Testis (tissue), 5 donors: ENCODE measurements at places on chromosomes 5 and 9.
A peak's percentile ranks its signal among the peaks of the same experiment; 100 is the strongest.

DNA sequence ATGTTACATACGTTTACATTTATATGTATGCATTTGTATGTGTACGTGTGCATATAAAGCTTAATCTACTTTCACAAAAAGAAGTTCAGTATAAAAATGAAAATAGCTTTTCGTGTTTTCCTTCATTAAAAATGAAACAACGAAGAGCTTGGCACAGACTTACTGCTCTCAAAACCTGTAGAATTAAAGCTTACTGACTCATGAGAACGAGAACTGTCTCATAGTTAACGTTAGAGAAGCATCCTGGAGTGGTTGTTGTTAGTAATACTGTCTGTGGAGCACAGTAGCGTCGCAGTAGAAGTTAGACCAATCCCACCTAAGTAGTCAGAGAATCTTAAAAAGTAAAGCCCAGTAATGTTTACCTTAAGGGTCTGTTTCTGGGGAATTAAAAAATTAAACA, 1.3 kb downstream of the MAT2B start:
- peak overlapping the region; percentile 98 for H3K27ac ChIP-seq
- no peaks in the 10 kb centered on the region for H3K27me3 ChIP-seq
- peak overlapping the region; percentile 85 for H3K4me3 ChIP-seq
- H3K4me1 ChIP-seq = peaks cover 29% of the 10 kb centered on the region
- no peak for DNase-seq

DNA sequence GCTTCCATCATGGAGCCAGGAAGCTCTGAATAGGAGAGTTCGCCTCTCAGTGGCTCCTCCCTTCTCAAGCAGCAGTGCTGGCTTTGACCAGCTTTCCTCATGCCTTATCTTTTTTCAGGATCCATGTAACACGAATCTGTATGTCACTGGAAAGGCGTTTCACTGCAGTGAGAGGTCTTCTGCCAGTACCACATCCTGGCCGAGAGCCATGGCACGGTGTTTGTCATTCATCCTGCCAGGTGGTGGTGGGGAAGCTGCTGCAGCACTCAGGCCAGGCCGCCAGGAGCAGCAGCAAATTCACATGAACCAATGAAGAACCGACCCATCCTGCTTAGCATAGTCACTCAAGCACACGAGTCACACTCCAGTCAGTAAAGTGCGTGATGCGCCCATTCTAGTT, 179.0 kb downstream of the FANCC start:
- no peak overlapping the region for H3K4me3 ChIP-seq
- peaks cover 7% of the 10 kb centered on the region for H3K4me1 ChIP-seq
- no peak for DNase-seq
- H3K27me3 ChIP-seq = no peaks in the 10 kb centered on the region
- H3K27ac ChIP-seq = no peak overlapping the region
- H3K36me3 ChIP-seq = no peaks in the 10 kb centered on the region

GRCh38 chr5:110957934-110958333, 113.6 kb upstream of the TSLP start:
- no peak overlapping the region for H3K27ac ChIP-seq
- no peak overlapping the region for H3K4me3 ChIP-seq
- H3K4me1 ChIP-seq = no peaks in the 10 kb centered on the region
- no peak for DNase-seq
- H3K27me3 ChIP-seq = no peaks in the 10 kb centered on the region

- no peaks in the 10 kb centered on the region for H3K4me1 ChIP-seq
- H3K27ac ChIP-seq = no peak overlapping the region
- no peaks in the 10 kb centered on the region for H3K36me3 ChIP-seq
- DNase-seq = no peak
- H3K27me3 ChIP-seq = no peaks in the 10 kb centered on the region
Observed at GRCh38 chr5:175517824-175518450, 39.6 kb downstream of the SFXN1 start.

DNA sequence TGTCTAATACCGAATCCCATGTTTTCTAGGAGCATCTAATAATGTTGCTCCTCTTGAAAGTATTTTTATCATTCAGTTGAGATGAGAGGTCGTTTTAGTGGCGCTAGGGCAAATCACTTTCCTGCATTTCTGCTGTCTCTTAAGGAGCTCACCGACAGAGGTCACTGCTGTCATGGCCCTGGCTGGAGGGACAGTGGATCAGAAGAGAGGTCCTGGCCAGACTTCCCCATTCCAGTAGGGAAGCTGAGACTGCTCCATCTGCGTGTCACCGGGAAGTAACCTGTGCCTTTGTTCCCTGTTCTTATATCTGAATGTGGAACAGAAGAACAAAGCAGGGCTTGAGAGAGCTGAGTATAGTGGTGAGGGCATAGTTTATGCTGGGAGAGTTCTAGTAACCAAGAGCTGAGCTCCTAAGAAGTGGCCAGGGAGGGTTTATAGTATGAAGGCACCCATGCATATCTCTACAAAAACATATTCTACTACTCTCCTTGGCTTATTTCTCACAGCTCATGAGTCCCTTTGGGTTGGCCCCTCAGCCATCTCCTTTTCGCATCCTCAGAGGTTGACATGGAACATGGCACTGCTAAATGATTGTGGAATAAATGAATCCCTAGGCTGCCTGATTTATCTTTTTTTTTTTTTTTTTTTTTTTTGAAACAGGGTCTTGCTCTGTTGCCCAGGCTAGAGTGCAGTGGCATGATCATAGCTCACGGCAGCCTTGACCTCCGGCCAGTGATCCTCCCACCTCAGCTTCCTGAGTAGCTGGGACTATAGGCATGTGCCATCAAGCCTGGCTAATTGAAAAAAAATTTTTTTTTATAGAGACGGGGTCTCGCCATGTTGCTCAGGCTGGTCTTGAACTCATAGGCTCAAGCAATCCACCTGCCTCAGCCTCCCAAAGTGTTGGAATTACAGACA, 27.2 kb downstream of the ATP6V0E1 start:
- peak overlapping the region; percentile 50 for H3K27ac ChIP-seq
- no peak overlapping the region for H3K4me3 ChIP-seq
- H3K36me3 ChIP-seq = no peaks in the 10 kb centered on the region
- H3K4me1 ChIP-seq = peaks cover 14% of the 10 kb centered on the region

- H3K4me1 ChIP-seq = peaks cover 17% of the 10 kb centered on the region
- no peak overlapping the region for H3K4me3 ChIP-seq
- H3K27ac ChIP-seq = no peak overlapping the region
- DNase-seq = no peak
- H3K36me3 ChIP-seq = no peaks in the 10 kb centered on the region
Observed at GRCh38 chr9:114218264-114219120, 63.2 kb downstream of the COL27A1 start.

- H3K27ac ChIP-seq = no peak overlapping the region
- no peaks in the 10 kb centered on the region for H3K36me3 ChIP-seq
- H3K4me1 ChIP-seq = peaks cover 7% of the 10 kb centered on the region
- H3K27me3 ChIP-seq = no peaks in the 10 kb centered on the region
Observed at GRCh38 chr9:15426019-15426418, 3.3 kb downstream of the SNAPC3 start.

GRCh38 chr9:9992936-9993335, 619.9 kb downstream of the PTPRD start:
- no peak overlapping the region for H3K4me3 ChIP-seq
- H3K36me3 ChIP-seq = no peaks in the 10 kb centered on the region
- no peak overlapping the region for H3K27ac ChIP-seq
- DNase-seq = no peak
- no peaks in the 10 kb centered on the region for H3K27me3 ChIP-seq

DNA sequence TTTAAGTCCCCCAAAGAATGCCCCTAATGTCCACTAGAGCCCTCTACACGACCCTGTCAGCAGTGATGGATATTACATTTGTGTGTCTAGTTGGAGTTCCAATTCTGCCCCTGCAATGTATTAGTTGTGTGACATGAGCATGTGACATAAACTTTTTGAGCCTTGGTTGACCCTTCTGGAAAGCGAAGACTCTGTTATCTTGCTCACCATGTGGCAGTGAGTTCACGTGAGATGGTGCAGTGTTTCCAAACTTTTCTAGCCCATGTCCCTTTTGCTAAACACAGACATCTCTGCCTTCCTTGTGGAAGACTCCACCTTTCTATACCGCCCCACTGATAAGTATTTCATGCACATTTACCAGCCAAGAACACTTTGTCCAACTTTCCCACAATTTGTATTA, 87.0 kb upstream of the BOD1 start:
- H3K4me1 ChIP-seq = no peaks in the 10 kb centered on the region
- no peak overlapping the region for H3K27ac ChIP-seq
- no peaks in the 10 kb centered on the region for H3K36me3 ChIP-seq
- no peak for DNase-seq
